Ovary (tissue), 10 donors: ENCODE measurements at places on chromosomes 4 and X. TPM values are rescaled to one million over a fixed set of nuclear protein-coding genes. Genes with fewer than 3 reads are reported as not detected.

- no peak for DNase-seq
These were observed 89.8 kb downstream of the COMMD8 start for GRCh38 chr4:47373709-47374108.

DNA sequence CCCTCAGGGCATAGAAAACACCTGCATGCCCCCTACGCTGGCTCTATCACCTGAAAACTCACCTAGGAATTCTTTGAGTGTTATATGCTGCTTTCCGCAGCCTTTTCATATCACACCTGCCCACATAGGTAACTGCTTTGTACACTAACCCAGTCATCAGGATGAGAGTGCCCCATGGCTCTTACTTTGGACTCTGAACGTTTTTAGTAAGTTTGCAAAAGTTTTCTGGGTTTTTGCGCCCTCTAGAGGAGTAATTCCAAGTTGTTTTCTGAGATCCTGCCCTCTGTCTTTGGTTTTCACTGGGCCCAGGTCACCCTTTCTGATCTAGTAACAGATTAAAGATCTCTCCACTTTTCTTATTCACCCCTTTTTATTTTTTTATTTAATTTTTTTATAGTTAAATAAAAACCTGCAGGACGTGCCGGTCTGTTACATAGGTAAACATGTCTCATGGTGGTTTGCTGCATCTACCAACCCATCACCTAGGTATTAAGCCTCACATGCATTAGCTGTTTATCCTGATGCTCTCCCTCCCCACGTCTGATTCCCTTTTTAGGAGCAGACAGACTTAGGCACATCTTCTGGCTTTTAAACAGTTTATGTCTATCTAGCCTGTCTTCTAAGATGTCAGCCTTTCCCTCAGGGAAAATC, 139.2 kb downstream of the NWD2 start:
- DNase-seq: no peak

- DNase-seq: no peak
These were observed 9.4 kb downstream of the GPRIN3 start for GRCh38 chr4:89298155-89298554.

- no peak for DNase-seq
These were observed 94.1 kb upstream of the TLR2 start for GRCh38 chr4:153589703-153590595.

- DNase-seq: no peak
These were observed 115.6 kb downstream of the GPR143 start for GRCh38 chrX:9650091-9650490.

- DNase-seq: no peak
These were observed 43.5 kb downstream of the FMR1NB start for GRCh38 chrX:148024425-148025148.

DNA sequence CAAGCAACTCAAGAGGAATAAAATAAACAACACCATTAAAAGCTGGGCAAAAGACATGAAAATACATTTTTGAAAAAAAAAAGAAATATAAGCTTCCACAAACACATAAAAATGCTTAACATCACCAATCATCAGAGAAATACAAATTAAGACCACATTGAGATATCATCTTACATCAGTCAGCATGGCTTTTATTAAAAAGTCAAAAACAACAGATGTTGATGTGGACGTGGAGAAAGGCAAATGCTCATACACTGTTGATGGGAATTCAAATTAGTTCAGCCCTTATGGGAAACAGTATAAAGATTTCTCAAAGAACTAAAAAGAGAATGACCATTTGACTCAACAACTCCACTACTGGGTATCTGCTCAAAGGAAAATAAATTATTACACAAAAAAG, 59.6 kb downstream of the STK32B start:
- no peak for DNase-seq

DNA sequence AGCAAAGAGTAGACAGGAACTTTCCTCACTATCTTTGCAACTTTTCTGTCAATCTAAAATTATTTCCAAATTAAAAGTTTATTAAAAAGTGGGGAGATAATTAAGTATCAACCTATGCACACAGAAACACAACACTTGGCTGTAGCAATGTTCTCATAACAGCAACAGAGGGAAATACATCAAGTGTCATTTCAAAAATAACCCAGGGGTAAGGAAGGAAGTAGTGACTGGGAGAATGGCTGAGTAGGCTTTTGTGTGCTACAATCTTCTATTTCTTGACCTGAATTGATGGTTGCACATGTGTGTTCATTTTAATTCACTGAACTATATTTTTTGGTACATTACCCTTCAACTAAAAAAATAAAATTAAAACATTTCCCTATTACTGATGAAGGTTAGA, 67.5 kb downstream of the ABCG2 start:
- no peak for DNase-seq

DNA sequence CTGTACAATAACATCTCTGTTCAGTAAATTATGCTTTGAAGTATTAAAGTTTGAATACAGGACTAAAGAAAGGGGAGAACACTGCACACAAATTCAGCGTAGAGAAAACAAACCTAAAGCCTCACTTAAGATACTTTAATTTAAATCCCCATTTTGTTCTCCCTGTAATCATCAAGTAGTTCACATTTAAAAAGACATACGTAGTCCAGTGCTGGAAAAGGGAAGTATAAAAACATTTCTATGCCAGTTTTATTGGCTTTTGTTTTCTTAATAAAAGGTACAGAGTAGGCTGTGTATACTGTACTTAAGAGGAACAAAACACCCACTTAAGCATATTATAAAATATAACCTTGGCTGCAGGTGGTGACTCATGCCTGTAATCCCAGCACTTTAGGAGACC, 101.6 kb downstream of the FGF16 start:
- no peak for DNase-seq

- no peak for DNase-seq
These were observed 35.4 kb downstream of the WDR1 start for GRCh38 chr4:10081218-10081606.

ZNF280C gene
- 2.9 TPM for polyA plus RNA-seq

CHM gene
- 9.7 TPM for polyA plus RNA-seq

CXCL13 gene
- not detected for polyA plus RNA-seq

SPANXA2 gene
- polyA plus RNA-seq: not detected

RHOXF1 gene
- 2.9 TPM for polyA plus RNA-seq

SLC4A4 gene
- polyA plus RNA-seq: 2.0 TPM

CORIN gene
- 7.9 TPM for polyA plus RNA-seq
